Fibroblast of skin of right quadriceps (primary cell): ENCODE measurements at places on chromosomes 6 and 20.

DNA sequence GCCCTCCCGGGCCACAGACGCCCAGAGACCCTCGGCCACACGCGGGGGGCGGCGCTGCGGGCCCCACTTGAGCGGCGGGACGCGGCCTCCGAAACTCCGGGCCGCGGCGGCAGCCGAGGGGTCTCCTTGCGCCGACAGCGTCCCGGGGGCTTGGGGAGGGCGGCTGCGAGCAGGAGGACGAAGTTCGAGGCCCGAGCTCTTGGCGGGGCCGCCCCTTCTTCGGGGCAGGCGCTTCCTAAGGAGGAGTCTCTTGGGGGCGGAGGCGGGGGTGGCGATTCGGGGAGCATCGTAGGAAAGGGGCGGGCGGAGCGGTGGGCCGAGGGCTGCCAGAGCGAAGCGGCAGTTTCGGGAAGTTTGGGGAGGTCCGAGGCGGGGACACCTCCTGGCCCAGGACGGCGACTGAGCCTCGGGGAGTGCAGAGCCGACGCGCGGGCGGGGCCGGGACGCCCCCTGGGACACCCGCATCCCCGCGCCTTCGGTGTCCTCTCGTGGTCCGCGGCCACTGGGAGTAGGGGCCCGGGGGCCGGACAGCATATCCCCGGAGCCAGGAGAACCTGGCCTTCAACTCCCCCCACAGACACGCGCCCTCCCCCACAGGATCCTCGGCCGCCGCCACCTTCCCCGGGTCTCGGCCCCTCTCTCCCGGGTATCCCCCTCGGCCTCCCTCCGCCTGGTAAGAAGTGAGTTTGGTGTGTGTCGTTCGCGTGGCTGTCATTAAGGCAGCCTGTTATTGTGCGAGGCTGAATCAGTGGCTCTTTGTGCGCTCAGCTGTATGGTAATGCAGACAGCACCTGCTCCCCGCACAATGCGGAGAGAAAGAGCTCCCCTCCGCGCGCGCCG lies 613 bp upstream of the DLL1 start:
- DNase-seq, result no peak

- no peak for DNase-seq
These were observed 1.5 kb downstream of the FOXQ1 start for GRCh38 chr6:1313384-1313766.

- no peak for DNase-seq
These were observed 127.0 kb downstream of the PHACTR3 start for GRCh38 chr20:59731376-59731775.

GRCh38 chr6:85556992-85557668 lies 36.5 kb downstream of the SNX14 start:
- no peak for DNase-seq
